ENCODE measurements at places on chromosomes 2 and 18.

DNA sequence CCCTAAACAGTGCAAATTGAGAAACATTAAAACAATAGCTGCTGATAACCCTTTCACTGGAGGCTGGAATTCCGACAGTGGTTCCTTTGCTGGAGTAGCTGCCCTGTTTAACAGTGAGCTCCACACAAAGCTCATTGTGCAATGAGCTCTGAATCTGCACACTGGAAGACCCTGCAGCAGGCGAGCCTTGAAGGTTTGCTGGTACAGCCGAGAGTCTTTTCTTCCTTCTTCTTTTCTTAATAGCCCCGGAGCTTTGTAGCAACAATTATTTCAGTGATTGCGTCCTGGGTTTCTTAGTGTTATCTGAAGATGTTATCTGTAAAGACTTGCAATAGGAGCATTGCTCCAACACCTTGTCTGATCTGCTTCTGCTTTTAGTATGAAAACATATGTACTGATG, 50.8 kb upstream of the CXCR4 start:
- DNase-seq = no peak

- no peak for DNase-seq
Measured at GRCh38 chr2:64092502-64092901, 51.7 kb downstream of the PELI1 start.

- no peak for DNase-seq
Measured at GRCh38 chr2:175755169-175755568, 246.9 kb downstream of the LNPK start.

DNA sequence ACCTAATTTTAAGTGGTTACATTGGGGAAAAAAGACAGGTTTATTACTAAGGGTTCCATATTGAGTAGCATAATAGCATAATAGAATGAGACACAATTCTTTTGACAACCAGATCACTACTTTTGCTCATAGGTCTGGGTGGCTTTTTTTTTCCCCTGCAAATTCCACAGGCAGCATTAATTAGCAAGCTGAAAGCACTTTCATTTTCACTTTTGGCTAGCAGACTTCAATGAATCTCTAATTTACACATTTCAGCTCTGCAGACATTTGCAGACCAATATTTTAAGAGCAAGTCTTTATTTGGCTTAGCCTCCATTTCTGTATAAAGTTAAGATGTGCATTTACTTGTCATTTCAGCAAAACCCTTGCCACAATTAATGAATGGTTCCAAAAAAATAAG, 185.5 kb downstream of the NOL4 start:
- no peak for DNase-seq

GRCh38 chr2:58930537-58930936, 689.4 kb upstream of the FANCL start:
- DNase-seq = no peak

Data from activated CD8-positive, alpha-beta memory T cell treated with anti-CD3 and anti-CD28 coated beads for 4 hours (primary cell).